ENCODE measurements at places on chromosomes 1 and 21.

DNA sequence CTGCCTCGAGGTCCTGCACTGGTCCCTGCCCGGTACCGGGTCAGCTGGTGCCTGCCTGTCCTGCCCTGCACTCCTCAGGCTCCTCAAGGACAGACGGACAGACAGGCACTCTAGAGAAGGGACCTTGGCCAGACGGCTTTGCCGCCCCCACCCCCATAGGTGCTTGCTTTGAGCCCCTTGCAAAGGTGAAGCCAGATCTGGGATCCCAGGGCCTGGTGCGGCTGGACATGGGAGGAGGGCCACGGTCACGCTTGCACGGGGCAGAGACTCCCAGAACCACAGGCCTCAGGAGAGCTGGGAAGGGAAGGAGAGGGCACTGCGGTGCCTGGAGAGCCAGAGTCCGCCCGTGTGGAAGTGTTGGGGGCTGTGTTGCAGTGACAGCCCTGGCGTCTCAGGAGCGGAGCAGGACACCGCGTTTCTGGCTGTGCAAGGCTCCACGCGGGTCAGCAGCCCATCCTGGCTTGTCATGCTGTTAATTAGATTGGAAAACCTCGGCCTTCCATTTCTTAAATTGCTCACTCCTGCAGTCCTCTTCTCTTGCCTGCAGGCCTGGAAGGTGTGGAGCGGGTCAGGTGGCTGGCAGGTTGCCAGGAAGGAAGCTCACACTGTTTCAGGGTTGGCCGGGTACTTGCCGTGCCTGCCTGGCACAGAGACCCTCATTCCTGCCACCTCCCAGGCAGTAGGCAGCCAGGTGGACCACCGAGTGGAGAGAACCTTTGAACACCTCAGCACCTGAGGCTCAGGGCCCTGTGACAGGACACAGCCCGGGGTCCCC, 16.3 kb downstream of the COL18A1 start:
- peak; percentile 57 for DNase-seq

DNA sequence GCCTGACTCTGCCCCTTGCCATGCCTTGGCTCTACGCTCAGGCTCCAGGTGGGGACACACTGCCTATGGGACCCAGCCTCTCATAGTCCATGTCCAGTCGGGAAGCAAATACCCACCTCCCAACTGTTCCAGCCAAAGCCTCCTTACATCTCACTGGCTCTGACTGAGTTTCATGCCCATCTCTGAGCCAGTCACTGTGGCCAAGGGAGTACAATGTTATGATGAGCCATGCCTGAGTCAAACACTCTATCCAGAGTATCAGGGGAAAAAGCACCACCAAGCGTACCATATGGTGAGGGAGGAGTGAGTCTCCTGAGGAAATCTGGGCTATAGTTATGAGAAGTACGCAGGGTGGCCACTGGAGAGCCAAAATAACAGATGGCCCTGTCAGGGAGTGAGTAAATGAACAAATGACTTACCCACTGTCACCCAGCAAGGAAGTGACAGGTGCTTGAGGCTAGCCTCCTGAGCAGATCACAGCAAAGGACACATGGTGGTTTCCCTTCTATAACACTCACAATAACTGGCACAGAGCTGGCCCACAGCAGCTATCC, 236.6 kb upstream of the GJB5 start:
- no peak for DNase-seq

DNA sequence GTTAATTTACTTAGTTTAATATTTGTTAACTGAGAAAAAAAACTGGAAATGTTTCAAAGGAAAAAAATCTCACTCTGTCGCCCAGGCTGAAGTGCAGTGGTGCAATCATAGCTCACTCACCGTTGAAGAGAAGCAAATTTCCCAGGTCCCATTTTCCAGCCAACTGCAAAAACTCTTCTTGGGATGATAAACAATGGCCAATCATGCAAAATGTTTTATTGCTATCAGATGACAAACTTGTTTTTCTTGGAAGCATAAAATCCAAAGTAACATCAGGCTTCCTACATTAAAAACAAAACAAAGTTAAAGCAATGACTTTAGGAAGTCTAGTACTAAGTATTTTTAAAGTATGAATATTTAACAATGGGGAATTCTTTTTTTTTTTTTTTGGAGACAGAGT, 84.9 kb downstream of the LYST start:
- no peak for DNase-seq

- no peak for DNase-seq
These were observed 6.6 kb upstream of the PRCC start for GRCh38 chr1:156760796-156761104.

- DNase-seq = no peak
These were observed 3.2 kb downstream of the LBR start for GRCh38 chr1:225424562-225425200.

DNA sequence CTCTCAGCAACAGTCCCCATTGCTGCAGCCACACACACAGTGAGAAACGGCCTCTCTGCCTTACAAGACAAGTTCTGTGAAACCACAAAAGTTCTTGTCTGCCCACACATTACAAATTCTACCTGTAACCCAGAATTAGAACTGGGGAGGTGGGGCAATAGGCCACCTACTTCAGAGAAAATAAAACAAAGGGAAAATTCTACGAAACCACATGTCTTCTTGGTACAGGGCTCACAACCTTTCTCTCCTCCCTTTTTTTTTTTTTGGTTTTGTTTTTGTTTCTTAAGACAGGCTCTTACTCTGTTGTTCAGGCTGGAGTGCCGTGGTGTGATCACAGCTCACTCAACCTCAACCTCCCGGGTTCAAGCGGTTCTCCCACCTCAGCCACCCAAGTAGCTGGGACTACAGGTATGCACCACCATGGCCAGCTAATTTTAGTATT, 30.2 kb downstream of the LPAR3 start:
- DNase-seq = no peak

DNA sequence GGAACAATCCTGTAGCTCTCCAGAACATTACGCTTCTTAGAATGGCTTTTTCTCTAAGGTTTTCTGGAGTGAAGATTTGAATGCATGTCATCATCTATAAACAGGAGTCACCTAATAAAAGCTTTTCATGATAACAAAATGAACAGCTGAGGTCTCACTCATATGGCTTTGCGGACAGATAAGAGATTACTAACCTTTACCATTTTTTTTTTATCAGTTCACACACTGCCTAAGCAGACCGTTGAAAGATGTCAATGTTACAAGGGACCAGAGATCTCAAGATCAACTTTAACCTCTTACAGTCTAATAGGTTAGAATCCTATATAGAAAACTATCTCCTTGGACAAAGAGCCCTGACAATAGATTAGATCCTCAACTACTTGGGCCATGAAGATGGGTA, 41.4 kb downstream of the SCMH1 start:
- DNase-seq = no peak

GRCh38 chr1:222229672-222230312, 318.1 kb downstream of the HHIPL2 start:
- DNase-seq = no peak

- DNase-seq = no peak
These were observed 346.8 kb upstream of the ADGRL2 start for GRCh38 chr1:81453971-81454370.

GRCh38 chr1:210866532-210866931, 267.4 kb downstream of the KCNH1 start:
- DNase-seq = no peak

GRCh38 chr1:161952607-161953172, 71.0 kb downstream of the OLFML2B start:
- no peak for DNase-seq

DNA sequence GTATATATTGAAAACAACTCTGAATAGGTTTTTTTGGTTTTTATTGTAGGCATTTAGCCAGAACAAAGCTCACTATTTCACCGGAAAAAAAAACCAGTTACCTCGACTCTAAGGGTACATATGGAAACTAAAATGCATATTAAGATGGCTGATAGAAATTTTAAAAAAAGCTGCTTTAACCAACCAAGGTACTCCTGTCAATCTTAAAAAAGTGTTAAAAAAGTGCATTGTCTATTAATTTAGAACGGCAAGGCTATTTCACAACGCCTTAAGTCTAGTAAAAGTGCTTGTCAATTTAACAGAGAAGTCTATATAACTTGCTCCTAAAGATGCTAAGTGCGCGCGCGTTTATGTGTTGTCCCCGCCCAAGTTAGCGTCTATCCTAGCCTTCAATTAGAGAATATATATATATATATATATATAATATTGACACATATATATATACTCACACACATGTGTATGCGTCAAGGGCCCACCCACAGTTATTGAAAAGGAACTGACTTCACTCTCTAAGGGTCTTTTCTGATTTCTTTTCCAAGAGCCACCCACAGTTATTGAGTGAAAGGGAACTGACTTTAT, 934 bp downstream of the ASPM start:
- no peak for DNase-seq

DNA sequence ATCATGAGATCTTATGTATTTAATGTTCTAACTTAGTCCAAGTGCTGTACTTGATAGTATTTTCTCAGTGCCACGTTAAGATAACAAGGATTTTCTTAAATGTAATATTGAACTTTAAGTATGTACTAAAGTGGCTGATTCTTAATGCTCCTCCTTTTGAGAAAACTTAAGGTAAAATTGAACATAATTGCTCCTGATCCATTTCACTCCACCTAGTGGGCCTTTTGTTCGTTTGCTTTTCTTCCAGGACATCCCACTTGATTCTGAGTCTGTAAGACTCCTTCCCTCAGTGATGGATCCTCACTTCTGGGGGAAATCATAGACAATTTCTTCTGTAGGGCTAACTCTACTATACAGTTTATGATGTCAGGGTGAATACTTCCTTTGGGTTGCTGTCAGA, 173.1 kb downstream of the LMO4 start:
- DNase-seq = no peak

- no peak for DNase-seq
These were observed 278.5 kb downstream of the LRRC7 start for GRCh38 chr1:69846267-69846666.

- no peak for DNase-seq
These were observed 621.9 kb downstream of the NPHP4 start for GRCh38 chr1:5370311-5370710.

DNA sequence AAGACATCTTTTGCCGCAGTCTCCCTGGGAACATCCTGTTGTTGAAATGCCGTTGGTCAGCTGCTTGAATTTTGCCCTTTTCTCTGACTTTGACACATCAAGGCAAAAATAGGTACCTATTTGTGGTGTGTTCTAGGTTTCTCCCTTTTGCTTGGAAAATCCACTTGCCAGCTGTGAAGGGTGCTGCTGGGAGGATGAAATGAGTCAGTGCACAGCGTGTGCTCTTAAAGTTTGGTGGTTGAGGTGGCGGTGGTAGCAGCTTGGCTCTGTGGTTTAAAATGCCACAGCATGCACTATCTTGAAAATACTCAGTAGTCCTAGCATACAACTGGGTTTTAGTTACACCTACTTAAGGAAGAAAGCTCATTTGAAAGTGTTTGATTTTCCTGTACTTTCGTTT, 183.8 kb downstream of the DHRS3 start:
- no peak for DNase-seq

GRCh38 chr1:183093786-183094298, 70.6 kb downstream of the LAMC1 start:
- DNase-seq = no peak

DNA sequence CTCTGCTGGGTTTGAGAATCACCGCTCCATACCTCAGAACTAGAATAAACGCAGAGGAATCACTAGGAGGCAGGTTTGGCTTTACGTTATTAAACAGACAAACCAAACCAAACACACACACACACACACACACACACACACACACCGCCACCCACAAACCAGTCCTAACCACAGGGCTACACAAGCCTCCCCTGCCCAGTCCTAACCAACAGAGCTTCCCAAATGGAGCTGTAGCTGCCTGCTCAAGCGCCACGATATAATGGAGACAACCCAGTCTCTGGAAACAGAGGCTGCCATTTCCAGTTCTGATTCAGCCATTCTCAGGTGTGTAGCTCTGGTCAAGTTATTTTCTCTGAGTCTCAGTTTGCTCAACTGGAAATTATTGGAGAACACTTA, 519.1 kb downstream of the SMYD3 start:
- DNase-seq = no peak

- no peak for DNase-seq
These were observed 159.5 kb upstream of the RNPC3 start for GRCh38 chr1:103365860-103366569.
